Suprapubic skin (tissue), 4 donors: ENCODE measurements at places on chromosomes 7 and 10. TPM values are rescaled to one million over a fixed set of nuclear protein-coding genes. Genes with fewer than 3 reads are reported as not detected.

The PRPS1L1 gene
- total RNA-seq: not detected

The UTF1 gene
- not detected for total RNA-seq

The ZC3HAV1L gene
- total RNA-seq: 22.6 TPM

The DDC gene
- total RNA-seq: 1.6 TPM

The MKX gene
- total RNA-seq: 0.25 TPM

The ZP3 gene
- 3.8 TPM for total RNA-seq

The CAMK2B gene
- 5.1 TPM for total RNA-seq

DNA sequence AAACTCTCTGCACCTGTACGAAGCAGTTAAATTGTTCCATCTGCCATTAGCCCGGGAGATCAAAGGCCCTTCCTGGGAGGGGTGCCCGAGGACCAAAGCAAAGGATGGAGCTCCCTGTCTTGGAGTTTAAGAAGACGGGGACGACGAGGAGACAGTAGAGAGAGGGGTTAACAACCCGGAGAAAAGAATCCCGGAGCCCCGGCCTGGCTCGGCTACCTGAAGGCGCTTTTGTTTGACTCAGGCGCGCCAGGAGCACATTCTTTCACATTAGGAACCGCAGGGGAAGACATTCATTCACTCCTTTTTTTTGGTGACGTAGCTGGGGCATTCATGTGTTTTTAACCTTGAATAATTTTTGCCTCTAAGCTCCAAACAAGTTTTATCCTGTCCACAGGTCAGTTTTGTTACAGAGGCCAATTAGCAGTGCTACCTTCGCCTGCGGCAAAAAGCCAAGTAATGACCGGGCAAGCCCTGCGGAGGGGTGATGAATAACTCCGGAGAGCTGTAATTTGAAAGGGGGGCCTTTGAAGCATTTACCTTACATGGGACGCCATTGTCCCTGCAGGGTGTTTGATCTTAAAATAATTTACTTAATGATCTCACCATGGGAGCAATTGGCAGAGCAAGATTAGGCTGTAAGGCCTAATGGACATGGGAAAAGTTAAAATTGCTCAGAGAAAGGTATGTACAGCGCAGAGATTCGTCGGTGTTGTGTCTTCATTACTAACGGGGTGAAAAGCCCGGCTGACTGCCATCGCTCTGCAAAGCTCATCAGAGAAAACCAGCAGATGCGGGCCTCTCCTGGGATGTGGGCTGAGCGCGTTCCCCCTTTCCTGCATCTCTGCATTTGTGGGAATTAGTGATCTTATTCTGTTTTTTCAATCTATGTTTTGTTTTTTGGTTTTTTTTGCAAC lies 258.0 kb upstream of the SP4 start:
- no peak for DNase-seq

GRCh38 chr10:122198631-122199030 lies 72.5 kb upstream of the BTBD16 start:
- DNase-seq: no peak

- DNase-seq: no peak
Observed at GRCh38 chr10:31087011-31087410, 55.3 kb upstream of the ZNF438 start.

- no peak for DNase-seq
Observed at GRCh38 chr7:2934984-2935740, 91.1 kb upstream of the GNA12 start.

- DNase-seq: no peak
Observed at GRCh38 chr10:77380191-77380590, 257.4 kb downstream of the KCNMA1 start.

DNA sequence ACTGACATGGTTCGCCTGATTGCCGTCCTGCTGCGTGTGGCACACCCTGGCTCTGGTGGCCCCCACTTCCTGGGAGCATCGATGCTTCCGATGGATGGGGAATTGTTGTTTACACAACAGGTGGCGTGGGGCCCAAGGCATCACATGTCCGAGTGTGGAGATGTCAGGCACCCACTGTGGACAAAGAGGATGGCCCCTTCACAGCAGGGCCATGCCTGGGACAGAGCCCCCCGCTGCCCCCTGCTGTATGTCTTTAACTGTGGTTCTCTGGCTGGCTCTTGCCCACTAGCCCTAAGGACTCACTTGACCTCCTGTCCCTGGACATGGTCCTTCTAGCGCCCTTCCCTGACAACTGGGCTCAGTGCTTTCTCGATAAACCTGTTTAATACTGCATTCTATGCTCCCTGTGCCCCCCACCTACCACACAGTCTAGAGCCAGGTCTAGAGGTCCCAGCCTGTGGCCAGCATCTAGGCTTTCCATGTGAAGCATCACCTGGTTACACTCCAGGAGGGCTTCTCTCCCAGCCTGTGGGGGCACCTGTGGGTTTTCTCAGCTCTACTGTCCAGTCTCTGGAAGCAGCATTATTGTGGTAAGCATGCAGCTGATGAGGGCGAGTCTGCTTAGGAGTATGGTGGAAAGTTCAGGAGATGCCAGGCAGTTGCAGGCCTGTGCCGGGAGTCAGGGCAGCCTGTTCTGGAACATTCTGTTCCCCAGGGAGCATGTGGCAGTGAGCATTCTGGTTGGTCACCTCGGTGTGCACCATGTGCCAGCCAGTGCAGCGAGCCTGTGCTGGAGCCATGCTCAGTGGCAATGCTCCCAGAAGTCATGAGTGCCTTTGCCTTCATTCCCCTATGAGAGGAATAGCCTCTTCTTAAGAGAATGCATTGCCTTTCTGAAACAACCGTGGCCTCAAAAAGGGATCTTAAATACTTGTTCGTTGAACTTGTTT lies 10.4 kb downstream of the ADCY1 start:
- DNase-seq: peak; percentile 35

GRCh38 chr7:101597941-101598340 lies 31.2 kb downstream of the MYL10 start:
- DNase-seq: no peak
